ENCODE measurements at places on chromosomes 7 and 10.

GRCh38 chr10:37754538-37755323 lies 102.7 kb downstream of the ZNF248 start:
- DNase-seq: no peak

DNA sequence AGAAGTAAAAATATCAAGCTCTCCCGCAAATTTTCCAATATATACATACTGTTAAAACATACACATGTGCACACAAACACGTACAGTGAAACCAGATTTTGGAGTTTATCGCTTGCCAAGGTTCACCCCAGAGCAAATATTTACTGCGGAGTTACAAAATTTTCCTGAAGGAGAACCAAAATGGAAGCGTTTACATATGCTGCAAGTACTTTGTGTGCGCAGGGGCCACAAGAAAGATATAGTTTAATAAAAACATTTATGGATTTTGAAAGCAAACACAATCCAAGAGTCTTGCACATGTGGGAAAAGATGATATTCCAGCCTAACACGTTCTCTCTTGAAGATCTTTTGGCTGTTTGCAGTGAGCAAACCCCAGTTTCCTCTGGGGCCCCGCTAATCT lies 301.3 kb upstream of the NFE2L3 start:
- DNase-seq: no peak

GRCh38 chr7:27631391-27631790 lies 31.3 kb downstream of the HIBADH start:
- DNase-seq: no peak

- DNase-seq: peak; percentile 28
Measured at GRCh38 chr7:102823390-102824119, 74.8 kb downstream of the FAM185A start.

GRCh38 chr7:50068850-50069551 lies 24.0 kb downstream of the ZPBP start:
- DNase-seq: peak; percentile 18

DNA sequence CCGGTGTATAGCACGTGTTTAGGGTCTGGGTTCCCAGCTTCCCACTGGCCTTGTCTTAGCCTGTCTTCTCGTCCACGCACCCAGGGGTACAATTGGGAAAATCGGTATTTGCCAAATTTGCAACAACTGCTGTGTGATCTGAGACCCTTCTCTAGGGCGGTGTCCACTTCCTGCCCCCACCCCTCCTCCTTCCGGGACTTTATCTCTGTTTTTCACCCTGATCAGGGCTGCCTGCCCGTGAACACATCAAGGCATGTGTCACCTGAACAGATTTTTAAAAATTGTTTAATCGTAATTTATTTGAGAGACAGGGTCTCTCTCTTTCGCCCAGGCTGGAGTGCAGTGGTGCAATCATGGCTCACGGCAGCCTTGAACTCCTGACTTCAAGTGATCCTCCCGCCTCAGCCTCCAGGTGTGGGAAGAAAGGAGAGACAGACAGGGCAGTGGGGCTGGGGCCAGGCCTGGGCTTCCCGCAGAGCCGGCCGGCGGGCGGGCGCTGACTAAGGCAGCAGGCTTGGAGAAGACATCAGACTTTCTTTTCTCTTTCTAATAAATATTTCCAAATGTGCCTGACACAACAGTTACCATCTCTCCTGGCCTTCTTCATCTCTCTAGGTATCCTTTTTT lies 27.5 kb downstream of the ELFN1 start:
- DNase-seq: no peak

DNA sequence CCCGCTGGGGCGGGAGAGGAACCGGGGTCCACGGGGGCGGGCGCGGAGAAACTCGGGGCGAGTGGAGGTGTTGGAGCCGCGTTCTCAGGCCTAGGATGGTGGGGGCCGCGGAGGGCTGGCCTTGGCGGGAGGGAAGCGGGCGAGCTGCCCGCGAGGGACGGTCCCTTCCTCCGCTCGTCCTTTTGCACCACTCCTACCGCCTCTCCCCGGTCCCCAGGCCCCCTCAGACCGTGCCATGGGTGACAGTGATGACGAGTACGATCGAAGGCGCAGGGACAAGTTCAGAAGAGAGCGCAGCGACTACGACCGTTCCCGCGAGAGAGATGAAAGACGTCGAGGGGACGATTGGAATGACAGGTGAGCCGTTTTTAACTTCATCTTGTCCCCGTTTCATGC lies 451 bp downstream of the SRRT start:
- no peak for DNase-seq

DNA sequence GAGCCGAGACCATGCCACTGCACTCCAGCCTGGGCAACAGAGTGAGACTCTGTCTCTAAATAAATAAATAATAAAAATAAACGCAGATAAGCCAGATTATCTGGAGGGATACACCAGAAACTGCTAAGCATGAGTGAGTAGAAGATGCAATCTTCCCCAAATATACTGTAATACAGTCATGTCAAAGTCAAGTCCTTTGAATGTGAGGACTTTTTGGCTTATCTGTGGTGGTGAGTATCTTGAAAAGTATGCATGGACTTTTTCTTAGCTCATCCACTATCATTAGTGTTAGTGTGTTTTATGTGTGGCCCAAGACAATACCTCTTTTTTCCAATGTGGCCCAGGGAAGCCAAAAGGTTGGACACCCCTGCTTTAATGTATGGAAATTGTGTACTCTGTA lies 44.7 kb upstream of the PITRM1 start:
- DNase-seq: peak; percentile 92

DNA sequence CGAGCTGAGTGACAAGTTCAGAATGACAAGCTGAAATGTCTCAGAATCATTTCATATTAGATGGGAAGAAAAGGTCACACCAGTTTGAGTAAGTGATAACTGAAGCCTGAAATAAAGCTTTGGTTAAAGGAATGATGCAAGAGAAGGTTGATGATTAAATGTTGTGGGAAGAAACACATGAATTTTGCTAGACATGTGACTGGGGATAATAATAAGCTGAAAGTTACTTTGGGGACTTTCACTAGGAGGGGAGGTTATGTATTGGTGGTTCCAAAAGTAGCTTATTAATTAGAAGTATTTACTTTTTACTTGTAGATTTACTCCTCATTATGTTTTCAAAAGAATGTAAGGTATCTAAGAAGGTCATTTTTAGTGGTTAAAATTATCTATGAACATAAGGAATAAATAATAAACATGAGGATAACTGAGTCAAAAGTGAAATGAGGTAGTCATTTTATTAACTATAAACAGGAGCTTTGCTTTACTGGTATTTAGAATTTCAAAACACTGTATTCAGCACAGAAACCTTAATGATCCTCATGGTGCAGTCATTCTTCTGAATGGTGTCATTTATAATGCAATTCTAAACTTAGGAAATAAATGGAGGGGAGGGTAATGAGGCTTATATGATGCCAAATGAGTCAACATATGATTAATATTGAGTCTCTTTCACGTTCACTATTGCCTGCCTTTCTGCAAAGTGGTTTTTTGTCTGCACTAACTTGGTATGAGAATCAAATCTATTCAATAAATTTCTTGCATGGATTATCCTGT lies 63.7 kb downstream of the PRKG1 start:
- DNase-seq: peak; percentile 70

GRCh38 chr10:44929356-44930255 lies 18.5 kb downstream of the TMEM72 start:
- no peak for DNase-seq

DNA sequence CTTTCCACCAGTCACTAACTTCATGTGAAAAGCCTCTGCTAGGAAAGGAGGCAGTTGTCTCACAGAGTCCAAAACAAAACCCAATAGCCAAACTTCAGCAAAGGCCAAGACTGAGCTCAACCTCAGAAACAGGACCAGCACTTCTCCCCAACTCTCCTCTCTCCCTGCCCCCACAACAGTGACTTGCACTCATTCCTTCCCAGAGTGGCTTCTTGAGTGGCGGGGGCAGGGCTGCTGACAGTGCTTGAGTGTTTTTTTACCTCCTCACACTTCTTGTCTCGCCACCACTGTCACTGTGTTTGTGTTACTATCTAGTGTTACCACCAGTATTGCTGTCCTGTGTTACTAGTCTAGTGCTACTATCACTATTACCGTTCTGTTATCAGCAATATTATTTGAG lies 206.8 kb downstream of the KLF6 start:
- no peak for DNase-seq

DNA sequence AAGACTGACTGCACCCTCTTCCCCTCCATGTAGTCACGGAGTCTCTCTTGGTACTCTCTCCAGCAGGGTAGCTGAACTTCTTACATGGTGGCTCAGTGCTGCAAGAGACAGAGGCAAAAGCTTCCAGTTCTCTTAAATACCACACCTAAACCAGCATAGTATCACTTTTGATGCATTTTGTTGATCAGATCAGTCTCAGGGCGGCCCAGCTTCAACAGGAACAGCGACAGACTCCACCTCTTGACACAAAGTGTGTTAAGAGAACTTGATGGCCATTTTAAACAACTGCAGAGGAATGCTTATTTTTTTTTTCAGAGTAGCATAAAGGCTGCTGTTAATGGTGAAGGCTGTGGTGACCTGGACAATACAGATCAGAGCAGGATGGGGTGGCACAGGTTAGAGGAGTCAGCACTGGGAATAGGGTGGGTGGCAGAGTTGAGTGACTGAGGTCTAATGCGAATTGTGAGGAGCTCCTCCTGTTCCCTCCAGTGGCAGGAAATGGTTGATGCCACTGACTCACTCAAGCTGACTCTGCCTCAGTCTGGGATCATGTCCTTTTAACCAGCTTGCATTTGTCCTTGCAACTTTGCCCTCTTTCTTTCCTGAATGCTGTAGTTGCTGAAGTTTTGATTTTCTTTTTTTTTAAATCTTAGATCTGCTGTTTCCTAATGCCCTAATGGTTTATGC lies 17.3 kb downstream of the MGAM start:
- no peak for DNase-seq

- DNase-seq: peak; percentile 94
Measured at GRCh38 chr10:130021383-130021950, 57.4 kb upstream of the EBF3 start.

DNA sequence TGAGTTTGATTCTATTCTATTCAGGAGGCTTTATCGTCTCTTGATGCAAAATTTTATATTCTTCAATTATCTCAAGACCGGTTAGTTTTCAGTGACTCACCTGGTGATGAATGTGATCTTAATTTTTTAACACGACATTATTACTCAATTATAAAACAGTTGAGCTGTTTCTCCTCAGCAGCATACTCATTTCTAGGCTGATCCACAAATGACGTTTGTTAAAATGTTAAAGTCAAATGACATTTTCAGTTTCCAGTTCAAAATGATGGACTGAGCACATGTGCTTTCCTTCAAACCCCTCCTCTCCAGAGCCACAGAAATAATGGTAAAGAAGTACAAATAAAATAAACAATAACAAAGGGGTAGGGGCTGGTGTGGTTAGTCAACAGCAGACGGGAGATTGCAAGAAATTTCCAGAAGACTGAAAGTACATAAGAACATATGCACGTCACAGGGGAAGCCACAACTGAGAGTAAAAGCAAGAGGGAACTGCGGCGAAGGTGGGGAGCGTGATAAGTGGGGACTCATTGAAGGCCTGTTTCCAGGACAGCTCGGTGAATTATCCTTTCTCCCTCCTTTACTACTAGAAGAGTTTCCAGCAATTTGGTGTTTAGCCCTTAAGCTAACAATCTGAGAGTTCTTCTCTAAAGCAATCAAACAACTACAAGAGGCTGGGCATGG lies 10.9 kb downstream of the MACROH2A2 start:
- DNase-seq: no peak

DNA sequence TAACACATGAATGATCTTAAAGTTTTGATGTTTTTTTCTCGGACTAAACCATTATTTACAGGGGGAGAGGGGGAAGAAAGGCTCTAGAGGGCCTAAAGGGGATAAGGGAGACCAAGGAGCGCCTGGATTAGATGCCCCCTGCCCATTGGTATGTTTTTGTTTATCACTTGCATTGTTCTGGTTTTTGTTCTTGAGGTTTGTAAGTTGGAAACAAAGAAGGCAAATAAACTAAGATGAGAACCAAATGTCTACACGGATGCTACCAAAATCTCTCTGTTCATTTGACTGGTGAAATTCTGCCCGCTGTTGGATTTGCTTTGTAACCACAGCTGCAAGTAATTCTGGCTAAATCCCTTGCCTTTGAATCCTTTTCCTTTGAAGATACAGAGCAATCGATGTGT lies 99.8 kb upstream of the MACROH2A2 start:
- peak; percentile 18 for DNase-seq

GRCh38 chr7:145732521-145732920 lies 384.1 kb upstream of the CNTNAP2 start:
- DNase-seq: no peak

- no peak for DNase-seq
Measured at GRCh38 chr7:140714331-140715040, 18.0 kb downstream of the NDUFB2 start.

DNA sequence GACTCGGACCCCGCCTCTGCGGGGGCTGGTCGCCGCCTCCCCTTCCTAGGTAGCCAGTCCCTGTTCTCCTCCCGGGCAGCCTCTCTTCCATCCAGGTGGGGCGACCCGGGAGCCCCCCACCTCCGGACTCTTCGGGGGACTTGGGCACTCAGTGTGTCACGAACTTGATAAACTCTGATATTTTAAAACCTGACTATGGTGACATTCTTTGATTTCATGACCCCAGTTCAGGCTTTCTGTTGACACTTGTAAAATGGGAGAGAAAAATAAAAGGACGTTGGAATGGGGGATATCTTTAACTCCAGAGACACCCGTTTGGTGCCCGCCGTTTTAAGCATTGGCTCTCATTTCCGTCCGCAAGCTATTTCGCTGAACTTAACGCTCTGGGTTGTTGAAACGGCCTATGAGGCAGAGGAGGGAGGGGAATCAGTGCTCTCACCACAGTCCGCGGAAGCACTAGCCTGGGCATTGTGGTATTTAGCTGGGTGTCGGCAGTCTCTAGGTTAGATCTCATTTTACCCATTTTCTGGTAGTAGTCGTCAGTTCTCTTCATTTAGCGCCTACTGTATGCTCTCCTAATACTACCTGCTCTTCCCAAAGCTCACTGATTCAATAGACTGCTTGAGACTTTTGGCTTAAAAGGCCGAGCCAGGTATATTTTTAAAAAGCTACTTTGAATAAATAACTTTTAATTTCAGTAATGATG lies 738 bp downstream of the VPS26A start:
- peak; percentile 61 for DNase-seq

- DNase-seq: no peak
Measured at GRCh38 chr10:28713626-28714352, 36.5 kb downstream of the BAMBI start.

GRCh38 chr7:31028417-31028992 lies 23.6 kb upstream of the ADCYAP1R1 start:
- DNase-seq: no peak

DNA sequence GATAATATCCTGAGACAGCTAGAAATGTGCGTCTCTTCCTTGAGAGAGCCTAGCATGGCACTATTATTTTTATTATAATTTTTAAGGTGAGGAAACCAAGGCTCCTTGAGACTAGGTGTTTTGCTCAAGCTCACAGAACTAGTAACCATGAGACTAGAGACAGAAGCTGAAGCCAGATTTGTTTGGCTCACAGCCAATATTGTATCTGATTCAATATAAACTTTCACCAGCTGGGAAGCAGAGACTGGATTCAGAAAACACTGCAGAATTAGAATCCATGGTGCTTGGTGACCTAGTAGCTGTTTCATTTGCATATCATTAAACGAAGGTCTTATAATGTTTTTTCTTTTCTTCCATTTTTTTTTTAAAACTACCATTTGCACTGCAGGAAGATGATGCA lies 64.4 kb downstream of the DNAJB9 start:
- DNase-seq: no peak

- DNase-seq: peak; percentile 1
Measured at GRCh38 chr7:118184565-118184940, 589 bp downstream of the LSM8 start.

GRCh38 chr10:91694170-91694794 lies 61.4 kb upstream of the PPP1R3C start:
- DNase-seq: peak; percentile 42
